Epithelial cell of proximal tubule (primary cell): ENCODE measurements at places on chromosomes 12 and 14.

GRCh38 chr12:12195516-12195915, 71.3 kb downstream of the LRP6 start:
- no peak for DNase-seq

DNA sequence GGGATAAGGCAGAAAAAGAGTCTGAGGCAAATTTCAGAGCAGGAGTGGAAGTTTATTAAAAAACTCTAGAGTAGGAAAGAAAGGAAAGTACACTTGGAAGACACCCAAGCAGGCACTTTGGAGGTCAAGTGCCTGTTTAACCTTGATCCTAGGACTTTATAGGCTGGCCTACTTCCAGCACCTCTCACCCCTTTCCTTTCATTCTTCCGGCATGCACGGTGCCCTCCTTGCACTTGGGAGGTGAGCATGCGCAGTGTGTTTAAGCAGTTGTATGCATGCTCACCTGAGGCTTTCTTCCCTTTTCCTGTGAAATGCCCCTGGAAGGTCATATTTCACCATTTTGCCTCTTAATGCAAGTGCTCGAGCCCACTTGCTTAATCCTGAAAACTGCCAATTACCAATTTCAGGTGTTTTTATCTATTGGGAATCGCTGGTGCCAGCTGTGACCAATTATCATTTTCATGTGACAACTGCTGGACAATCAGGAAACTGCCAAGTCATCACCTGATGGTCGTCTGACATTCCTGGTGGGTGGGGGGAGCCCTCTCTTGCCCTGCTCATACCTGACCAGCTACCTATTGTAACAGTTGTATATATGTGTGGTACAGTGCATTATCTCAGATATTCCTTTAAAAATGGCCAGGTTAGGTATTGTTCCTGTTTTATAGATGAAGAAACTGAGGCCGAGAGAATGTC, 53.5 kb downstream of the SUDS3 start:
- DNase-seq = no peak

DNA sequence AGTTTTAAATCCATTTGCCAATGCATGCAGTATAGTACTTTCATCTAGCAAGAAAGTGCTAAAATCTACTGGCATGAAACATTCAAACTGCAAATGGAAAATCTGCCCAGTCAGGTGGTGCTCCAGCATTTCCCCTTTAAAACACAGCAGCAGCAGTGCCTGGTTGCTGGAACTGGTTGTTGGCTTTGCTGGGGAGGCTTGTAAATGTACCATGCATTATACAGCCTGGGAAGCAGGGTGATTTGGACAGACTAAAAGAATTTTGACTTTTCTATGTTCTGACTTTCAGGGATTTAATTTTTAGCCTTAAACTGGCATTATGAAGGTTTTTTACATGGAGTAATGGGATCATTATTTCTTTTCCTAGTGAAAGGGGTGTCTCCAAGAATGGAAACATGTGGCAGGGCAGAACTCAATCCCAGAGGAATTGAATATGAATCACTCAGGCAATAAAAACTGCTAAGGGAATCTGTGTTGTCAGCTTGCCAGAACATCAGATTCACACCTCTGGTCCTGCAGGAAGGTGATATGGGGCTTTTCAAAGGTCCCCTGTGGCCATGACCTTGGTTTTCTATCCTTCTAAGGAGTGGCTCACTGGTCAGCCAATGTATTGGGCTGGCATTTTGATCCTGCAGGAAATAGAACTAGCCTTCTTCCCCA, 9.0 kb upstream of the PAX9 start:
- DNase-seq = no peak

DNA sequence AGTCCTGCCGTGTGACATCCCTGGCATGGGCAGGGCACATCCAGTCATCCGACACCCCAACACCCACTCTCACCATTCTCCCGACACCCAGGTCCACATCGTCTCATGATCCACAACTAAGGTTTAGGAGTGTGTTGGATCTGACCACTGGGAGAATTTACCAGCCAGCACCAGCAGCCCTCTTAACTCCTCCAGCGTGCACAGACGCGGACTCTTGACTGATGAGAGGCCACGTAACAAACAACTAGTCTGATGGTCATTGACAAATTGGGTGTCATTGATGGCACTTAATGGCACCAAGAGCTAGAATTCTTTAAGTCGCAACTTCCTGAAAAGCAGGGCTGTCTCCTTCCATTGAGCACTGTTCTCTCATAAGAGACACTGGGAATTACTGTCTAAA, 203.0 kb upstream of the SFSWAP start:
- no peak for DNase-seq
